ENCODE measurements at places on chromosomes 1 and 21.

- no peak for DNase-seq
These were observed 19.7 kb downstream of the SYNJ1 start for GRCh38 chr21:32708069-32708468.

GRCh38 chr1:160615660-160616059, 31.2 kb downstream of the SLAMF1 start:
- DNase-seq, result no peak

DNA sequence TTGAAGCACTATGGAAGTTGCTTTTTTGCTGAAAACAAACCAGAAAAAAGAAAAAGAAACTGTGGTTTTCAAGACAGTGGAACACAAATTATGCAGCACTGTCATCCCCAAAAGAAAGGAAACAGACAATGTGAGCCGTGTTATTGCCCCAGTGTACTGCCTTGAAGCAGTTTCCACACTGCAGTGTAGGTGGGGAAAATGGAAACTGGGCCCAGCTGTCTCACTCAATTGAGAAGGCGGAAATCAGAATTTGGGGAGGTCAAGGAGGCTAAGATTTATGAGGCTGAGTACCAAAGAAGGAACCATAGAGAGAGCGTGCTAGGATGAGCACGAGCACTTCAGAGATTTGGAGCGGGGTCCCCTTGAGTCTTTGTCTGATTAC, 55.5 kb downstream of the MPZL1 start:
- DNase-seq, result no peak

DNA sequence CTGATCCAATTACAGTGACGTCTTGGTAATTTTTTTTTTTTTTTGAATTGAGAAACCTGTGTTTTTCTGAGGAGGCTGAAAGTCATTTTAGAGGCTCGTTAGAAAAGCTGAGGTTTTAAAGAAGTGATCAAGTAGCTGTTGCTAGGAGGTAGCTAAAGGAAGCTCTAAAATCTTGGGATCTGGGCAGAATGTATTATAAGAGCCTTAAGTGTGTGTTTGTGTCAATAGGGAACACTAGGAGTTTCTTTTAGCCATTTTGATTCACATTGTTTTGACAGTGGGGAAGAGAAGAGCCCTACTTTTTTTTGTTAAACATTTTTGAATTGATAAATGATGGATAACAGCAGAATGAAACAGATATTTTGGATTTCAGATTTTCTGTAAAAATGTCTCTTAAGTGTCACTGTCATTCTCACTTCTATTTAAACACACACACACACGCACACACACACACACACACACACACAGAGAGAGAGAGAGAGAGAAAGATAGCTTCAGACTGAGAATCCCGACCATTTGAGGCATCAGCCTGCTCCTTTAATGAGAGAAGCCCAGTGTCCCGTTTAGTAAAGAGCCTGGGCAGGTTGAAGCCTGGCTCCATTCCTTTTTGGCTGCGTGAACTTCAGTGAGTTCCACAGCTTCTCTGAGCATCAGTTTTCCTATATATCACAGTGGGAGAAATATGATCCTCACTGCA, 79.1 kb upstream of the GPR88 start:
- no peak for DNase-seq

GRCh38 chr1:22412932-22413727, 38.5 kb upstream of the ZBTB40 start:
- DNase-seq, result no peak

- no peak for DNase-seq
These were observed 186.5 kb upstream of the VAMP3 start for GRCh38 chr1:7584643-7585042.

DNA sequence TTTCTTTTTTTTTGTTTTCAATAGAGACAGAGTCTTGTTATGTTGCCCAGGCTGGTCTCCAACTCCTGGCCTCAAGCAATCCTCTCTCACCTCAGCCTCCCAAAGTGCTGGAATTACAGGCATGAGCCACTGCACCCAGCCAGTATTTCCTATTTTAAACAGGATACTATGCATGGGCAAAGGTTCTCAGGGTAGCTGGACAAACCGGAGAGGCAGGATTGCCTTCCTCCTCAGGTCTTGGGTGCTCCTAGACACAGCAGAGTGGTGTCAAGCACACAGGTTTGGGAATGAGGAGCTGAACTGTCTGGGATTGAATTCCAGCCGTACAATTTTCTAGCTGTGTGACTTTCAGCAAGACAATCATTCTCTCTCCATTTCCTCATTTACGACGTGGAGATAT, 22.9 kb upstream of the HNRNPU start:
- DNase-seq, result no peak

DNA sequence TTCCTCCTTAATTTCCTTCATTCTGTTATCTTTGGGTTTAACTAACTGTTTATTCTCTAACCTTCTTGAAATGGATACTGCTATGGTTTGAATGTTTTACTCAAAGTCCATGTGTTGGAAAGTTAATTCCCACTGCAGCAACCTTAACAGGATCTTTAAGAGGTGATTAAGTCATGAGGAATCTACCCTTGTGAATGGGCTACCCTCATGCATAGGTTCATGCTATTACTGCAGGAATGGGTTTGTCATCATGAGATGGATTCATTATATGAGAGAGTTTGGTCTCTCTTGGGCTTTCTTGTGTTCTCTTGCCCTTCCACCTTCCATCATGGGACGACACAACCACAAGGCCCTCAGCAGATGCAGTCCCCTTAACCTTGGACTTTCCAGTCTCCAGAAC, 516.9 kb downstream of the ADGRL2 start:
- no peak for DNase-seq

- DNase-seq, result no peak
These were observed 1144.6 kb upstream of the TMPRSS15 start for GRCh38 chr21:19547951-19548840.

- DNase-seq, result peak; percentile 56
These were observed 24.8 kb upstream of the TMEM51 start for GRCh38 chr1:15128520-15129313.

DNA sequence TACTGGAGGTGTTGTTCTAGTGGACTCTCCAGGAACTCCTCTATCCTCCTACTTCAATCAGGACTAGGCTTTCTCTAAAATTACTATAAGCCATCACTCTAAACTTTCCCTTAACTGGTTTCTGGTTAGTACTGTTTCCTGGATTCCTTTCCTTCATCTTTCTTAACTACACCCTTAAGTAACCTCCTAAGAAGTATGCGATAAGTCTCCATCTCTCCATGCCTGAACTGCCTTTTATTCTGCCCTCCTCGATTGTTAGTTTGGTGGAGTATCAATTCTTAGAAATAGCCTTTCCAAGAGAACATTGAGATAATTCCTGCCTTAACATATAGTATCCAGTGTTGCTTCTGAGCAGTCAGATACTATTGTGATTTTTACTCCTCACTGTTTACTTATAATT, 162.9 kb upstream of the PDE4B start:
- no peak for DNase-seq

DNA sequence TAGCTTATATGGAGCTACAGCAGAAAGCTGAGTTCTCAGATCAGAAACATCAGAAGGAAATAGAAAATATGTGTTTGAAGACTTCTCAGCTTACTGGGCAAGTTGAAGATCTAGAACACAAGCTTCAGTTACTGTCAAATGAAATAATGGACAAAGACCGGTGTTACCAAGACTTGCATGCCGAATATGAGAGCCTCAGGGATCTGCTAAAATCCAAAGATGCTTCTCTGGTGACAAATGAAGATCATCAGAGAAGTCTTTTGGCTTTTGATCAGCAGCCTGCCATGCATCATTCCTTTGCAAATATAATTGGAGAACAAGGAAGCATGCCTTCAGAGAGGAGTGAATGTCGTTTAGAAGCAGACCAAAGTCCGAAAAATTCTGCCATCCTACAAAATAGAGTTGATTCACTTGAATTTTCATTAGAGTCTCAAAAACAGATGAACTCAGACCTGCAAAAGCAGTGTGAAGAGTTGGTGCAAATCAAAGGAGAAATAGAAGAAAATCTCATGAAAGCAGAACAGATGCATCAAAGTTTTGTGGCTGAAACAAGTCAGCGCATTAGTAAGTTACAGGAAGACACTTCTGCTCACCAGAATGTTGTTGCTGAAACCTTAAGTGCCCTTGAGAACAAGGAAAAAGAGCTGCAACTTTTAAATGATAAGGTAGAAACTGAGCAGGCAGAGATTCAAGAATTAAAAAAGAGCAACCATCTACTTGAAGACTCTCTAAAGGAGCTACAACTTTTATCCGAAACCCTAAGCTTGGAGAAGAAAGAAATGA, 37.6 kb downstream of the CENPF start:
- no peak for DNase-seq

DNA sequence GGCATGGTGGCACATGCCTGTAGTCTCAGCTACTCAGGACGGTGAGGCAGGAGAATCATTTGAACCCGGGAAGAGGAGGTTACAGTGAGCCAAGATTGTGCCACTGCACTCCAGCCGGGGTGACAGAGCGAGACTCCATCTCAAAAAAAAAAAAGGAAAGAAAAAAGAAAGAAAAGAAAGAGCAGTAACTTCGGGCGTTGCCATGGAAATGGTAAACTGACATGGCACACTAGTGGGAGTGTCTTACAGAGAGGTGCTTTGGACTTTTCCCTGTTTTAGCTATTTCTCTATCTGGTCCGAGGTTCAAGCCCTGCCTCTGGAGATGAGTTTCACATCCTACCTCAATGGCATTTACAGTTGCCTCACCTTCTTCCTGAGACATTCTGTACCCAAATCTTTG, 23.1 kb upstream of the PPT1 start:
- no peak for DNase-seq

DNA sequence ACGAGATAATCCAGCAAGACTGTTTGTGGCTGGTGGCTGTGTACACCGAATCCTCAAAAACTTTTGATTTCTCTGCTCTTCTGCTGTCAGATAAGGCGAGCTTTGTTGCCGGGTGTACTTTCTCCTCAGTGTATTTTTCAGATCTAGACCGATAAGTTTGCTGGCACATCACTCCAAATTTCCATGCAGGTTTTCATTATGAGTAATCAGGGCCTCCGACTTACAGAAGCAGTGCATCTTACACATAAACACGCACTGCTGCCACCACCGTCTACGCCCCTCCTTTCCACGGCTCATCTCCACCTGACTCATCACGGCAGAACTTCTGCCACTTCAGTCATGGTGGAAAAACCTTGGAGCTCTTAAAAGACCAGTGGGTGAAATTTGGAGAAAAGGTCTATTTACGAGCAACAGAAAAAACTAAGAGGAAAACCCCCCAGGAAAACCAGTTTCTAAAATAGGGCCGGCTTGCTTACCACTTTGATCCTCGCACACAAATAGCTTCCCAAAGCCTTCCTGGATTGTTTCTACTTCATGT, 7.7 kb downstream of the ZBTB21 start:
- peak; percentile 56 for DNase-seq

DNA sequence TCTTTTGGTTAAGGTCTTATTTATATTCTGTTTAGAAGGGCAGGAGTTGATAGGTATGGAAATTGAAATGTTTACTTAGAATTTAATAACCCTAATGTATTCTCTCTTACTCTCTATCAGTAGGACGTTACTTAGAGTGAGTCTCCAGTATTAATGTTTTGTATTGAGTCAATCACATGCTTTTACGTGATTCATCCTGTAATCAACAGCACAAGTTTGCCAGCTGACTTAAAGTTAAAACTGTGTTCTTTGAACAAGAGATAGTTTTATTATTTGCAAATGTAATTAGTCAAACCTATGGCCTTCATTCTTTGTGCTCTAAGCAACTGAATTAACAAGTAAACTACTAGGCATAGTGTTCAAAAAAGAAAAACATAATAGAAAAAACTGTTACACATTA, 57.3 kb downstream of the PKN2 start:
- DNase-seq, result no peak

GRCh38 chr1:247114351-247115140, 10.4 kb upstream of the ZNF669 start:
- no peak for DNase-seq

GRCh38 chr1:37764888-37765441, at the start of gene EPHA10:
Gene EPHA10, minus strand, starts transcription at chr1:37765120. Its CDS starts 54 bp downstream, at chr1:37765066.
- DNase-seq, result no peak

- DNase-seq, result no peak
These were observed 45.1 kb downstream of the CRP start for GRCh38 chr1:159669338-159669737.

DNA sequence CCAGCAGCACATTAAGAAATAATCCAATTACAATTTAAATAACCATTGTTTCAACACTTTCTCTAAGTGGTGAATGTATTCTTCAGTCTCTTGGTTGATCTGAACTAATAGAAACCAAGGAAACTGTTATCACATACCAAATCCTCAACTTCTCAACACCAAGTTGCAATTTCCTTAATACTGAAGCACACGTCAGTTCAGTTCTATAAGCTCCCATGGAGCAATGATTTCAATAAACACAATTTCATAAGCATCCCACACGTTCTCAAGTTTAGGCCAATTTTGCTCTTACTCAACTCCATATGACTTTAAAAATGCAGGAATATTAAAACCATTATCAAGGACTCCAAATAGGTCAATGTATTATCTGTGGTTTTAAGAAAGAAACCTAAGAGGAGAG, 5.8 kb upstream of the ERG start:
- no peak for DNase-seq

- no peak for DNase-seq
These were observed 24.1 kb downstream of the COL16A1 start for GRCh38 chr1:31679676-31680230.

GRCh38 chr1:19024532-19024931, 68.1 kb upstream of the IFFO2 start:
- no peak for DNase-seq

DNA sequence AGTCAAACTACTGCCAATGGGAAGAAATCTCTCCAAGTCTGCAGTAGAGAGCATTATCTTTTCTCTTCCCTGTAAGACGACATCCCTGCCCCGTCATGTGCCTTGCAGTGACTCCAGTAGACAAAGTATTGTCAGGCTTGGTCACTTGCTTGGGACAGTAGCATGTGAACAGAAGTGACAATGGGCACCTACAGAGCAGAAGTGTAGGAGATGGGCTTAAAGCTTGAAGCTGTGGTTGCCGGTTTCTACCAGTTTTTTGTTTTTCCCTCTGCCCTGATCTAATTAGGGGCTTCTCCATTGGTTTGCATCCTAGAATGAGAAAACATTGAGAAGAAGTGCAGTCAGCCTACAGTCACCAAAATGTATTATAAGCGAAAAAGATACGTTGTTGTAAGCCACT, 12.7 kb downstream of the F3 start:
- no peak for DNase-seq
